Fibroblast of lung (primary cell): ENCODE measurements at places on chromosomes 5 and 9. TPM values are rescaled to one million over a fixed set of nuclear protein-coding genes. Genes with fewer than 3 reads are reported as not detected.

Gene MAMDC4
- total RNA-seq, result 3.3 and 4.6 TPM in 2 replicates

Gene MYO10
- 82.2 and 95.5 TPM in 2 replicates for total RNA-seq

Gene QRFP
- total RNA-seq, result not detected in 2 replicates

Gene CXCL14
- 0.17 and 0.26 TPM in 2 replicates for total RNA-seq

Gene ANKDD1B
- total RNA-seq, result 0.51 and 0.66 TPM in 2 replicates

Gene HRH2
- total RNA-seq, result not detected in 2 replicates

Gene ZFP2
- 1.5 and 2.8 TPM in 2 replicates for total RNA-seq

Gene PRR7
- 2.1 and 2.3 TPM in 2 replicates for total RNA-seq

Gene GAS1
- 7.4 and 15.2 TPM in 2 replicates for total RNA-seq

Gene SLC46A2
- total RNA-seq, result not detected in 2 replicates

Gene SCGB3A2
- not detected in 2 replicates for total RNA-seq

Gene RAD17
- 20.5 and 30.1 TPM in 2 replicates for total RNA-seq

Gene ADAMTSL1
- 11.6 and 27.9 TPM in 2 replicates for total RNA-seq

Gene ACER2
- 2.6 and 4.5 TPM in 2 replicates for total RNA-seq

GRCh38 chr9:128528445-128529160, 23.8 kb upstream of the SPTAN1 start:
- peak; percentile 64 for DNase-seq
- H3K27ac ChIP-seq, result no peak overlapping the region
- H3K27me3 ChIP-seq, result no peaks in the 10 kb centered on the region
- no peaks in the 10 kb centered on the region for H3K4me1 ChIP-seq
- H3K36me3 ChIP-seq, result peaks cover 2% of the 10 kb centered on the region
- H3K4me3 ChIP-seq, result no peak overlapping the region

- DNase-seq, result peak; percentile 88
- H3K27me3 ChIP-seq, result no peaks in the 10 kb centered on the region
- H3K4me1 ChIP-seq, result peaks cover 7% of the 10 kb centered on the region
- no peaks in the 10 kb centered on the region for H3K36me3 ChIP-seq
- peak overlapping the region; percentile 53 for H3K27ac ChIP-seq
These were observed 40.9 kb upstream of the FABP6 start for GRCh38 chr5:160188141-160189015.

- no peaks in the 10 kb centered on the region for H3K27me3 ChIP-seq
- DNase-seq, result no peak
- H3K27ac ChIP-seq, result peak overlapping the region; percentile 75
- peaks cover 2% of the 10 kb centered on the region for H3K36me3 ChIP-seq
- no peaks in the 10 kb centered on the region for H3K4me1 ChIP-seq
These were observed 696 bp downstream of the ZFP62 start for GRCh38 chr5:180860273-180860886.

DNA sequence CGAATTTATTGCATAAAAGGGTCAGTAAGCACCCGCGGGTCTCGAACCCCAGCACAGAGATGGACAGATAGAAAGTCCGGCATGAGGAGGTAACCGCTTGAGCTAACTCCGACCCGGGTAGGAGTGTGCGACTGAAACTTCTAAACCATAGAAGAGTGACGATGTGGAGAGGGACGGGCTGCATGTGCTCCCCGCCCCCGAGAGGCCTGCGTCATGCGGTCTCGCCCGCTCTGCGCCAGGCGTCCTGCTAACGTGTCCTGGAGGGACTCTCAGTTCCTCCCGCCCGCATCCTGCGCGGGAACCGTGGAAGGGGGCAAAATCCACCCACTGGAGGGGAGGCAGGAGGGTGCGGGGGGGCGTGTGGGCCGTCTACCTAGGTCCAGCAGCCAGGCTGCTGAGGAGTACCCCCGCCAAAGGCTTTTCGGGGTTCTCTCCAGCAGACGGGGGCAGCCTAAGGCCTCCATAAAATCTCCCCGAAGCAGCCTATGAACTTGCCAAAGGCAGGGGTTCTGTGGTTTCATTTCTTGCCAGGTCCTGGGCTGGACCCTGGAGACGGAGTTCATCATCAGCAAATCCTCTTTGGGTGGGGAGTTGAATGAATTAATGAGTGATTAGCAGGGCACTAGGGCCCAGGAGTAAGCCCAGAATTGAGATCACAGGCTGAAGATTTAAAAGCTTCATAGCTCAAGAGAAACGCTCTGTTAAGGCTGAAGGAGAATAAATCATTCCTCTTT, 51.9 kb downstream of the TGFBI start:
- H3K4me1 ChIP-seq, result peaks cover 2% of the 10 kb centered on the region
- peak; percentile 92 for DNase-seq
- H3K4me3 ChIP-seq, result peak overlapping the region; percentile 84
- H3K27me3 ChIP-seq, result no peaks in the 10 kb centered on the region
- H3K27ac ChIP-seq, result peak overlapping the region; percentile 56

DNA sequence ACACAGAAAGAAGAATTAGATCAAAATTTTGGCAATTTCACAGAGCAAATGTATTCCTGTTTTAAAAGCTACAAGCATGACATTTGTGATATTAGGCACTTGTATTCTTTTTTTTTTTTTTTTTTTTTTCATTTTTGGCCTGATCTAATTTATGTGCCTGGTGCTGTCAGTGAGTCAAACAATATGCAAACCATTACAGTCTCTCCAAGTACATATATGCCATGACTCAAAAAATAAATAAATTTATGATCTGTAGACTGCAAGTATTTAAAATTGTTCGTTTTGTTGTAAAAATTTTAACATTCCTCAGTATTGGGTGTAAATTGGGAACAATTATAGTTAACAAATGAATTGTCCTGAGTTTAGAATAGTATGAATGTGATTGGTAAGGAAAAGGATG, 51.4 kb downstream of the CDH9 start:
- no peak for DNase-seq
- H3K4me1 ChIP-seq, result no peaks in the 10 kb centered on the region
- H3K27me3 ChIP-seq, result no peaks in the 10 kb centered on the region
- no peaks in the 10 kb centered on the region for H3K36me3 ChIP-seq
- no peak overlapping the region for H3K27ac ChIP-seq

GRCh38 chr9:15329539-15330109, 22.6 kb upstream of the TTC39B start:
- H3K27me3 ChIP-seq, result no peaks in the 10 kb centered on the region
- no peaks in the 10 kb centered on the region for H3K36me3 ChIP-seq

- no peaks in the 10 kb centered on the region for H3K27me3 ChIP-seq
- peak; percentile 60 for DNase-seq
- H3K4me1 ChIP-seq, result no peaks in the 10 kb centered on the region
- no peak overlapping the region for H3K4me3 ChIP-seq
These were observed 14.4 kb upstream of the SCGB3A1 start for GRCh38 chr5:180605554-180606214.

GRCh38 chr5:117623042-117623805, 1048.6 kb upstream of the SEMA6A start:
- DNase-seq, result peak; percentile 25
- no peak overlapping the region for H3K27ac ChIP-seq
- no peaks in the 10 kb centered on the region for H3K27me3 ChIP-seq
- H3K4me3 ChIP-seq, result no peak overlapping the region
- no peaks in the 10 kb centered on the region for H3K4me1 ChIP-seq
- H3K36me3 ChIP-seq, result no peaks in the 10 kb centered on the region

DNA sequence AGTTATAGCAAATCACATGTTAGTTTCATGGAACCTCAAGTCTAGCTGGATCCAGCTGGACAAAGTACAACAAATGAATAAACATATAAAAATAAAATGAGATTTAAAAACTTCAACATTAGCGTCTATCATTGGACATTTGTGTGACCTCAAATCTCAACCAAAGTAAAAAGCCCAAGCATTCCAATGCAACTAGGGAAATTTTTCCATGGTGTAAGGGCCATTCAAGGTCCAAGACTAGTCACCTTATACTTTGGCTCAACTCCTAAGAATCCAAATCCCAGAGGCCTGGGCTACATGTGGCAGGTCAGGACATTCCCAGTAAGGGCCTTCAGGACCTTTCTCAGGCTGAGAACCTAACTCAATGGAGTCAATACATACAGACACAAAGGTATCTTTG, 137.4 kb upstream of the DMAC1 start:
- H3K27me3 ChIP-seq, result no peaks in the 10 kb centered on the region
- H3K36me3 ChIP-seq, result no peaks in the 10 kb centered on the region
- H3K27ac ChIP-seq, result no peak overlapping the region
- H3K4me1 ChIP-seq, result no peaks in the 10 kb centered on the region

DNA sequence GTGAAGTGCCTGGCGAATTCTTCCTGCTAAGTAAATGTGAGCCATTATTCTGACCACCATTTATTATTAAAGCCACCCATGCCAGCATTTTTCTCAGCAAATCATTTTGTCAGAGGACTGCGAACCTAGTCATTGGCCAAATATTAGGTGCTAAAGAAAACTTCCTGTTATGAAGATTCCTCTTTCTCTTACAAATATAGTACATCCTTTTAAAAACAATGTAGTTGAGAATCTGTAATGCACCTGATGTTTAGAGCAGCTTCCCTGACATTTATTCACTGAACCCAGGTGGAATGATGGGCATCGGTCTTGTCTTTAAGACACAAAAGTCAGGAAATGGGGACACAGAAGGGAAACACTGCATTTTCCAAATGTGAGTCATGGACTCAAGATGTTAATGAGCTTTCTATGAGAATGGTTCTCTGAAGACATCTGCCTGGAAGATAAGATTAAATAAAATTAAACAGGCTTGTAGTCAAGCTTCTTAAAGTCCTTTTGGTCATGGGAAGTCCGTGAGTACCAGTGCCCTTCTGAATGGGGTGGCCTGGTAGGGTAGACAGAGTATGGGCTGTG, 290.6 kb downstream of the FBXL7 start:
- H3K4me1 ChIP-seq, result no peaks in the 10 kb centered on the region
- H3K36me3 ChIP-seq, result no peaks in the 10 kb centered on the region
- no peaks in the 10 kb centered on the region for H3K27me3 ChIP-seq
- H3K27ac ChIP-seq, result no peak overlapping the region
- no peak for DNase-seq

DNA sequence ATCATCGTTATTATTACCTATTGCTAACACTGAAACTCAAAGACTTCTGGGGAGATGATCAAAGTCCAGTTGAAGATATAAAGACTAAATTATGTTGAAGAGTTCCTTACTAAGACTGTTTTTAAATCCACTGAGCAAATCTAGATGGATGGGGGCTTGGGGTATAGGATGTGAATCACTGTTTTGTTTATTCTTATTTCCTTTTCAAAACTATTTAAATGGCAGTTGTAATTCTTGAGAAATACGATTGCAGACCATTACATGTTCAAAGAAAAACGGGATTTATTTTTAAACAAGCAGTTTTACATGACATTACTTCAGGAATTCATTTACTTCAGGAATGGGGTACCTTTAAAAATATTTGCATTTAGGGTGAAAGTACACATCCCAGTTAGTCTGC, 4.3 kb downstream of the RASGRF2 start:
- no peaks in the 10 kb centered on the region for H3K36me3 ChIP-seq
- no peaks in the 10 kb centered on the region for H3K27me3 ChIP-seq
- peak overlapping the region; percentile 29 for H3K4me3 ChIP-seq
- peaks cover 23% of the 10 kb centered on the region for H3K4me1 ChIP-seq
- H3K27ac ChIP-seq, result peak overlapping the region; percentile 44

GRCh38 chr5:83711982-83712601, 8.6 kb downstream of the HAPLN1 start:
- no peak overlapping the region for H3K27ac ChIP-seq
- H3K4me3 ChIP-seq, result no peak overlapping the region
- H3K36me3 ChIP-seq, result no peaks in the 10 kb centered on the region
- DNase-seq, result peak; percentile 54
- H3K4me1 ChIP-seq, result no peaks in the 10 kb centered on the region

DNA sequence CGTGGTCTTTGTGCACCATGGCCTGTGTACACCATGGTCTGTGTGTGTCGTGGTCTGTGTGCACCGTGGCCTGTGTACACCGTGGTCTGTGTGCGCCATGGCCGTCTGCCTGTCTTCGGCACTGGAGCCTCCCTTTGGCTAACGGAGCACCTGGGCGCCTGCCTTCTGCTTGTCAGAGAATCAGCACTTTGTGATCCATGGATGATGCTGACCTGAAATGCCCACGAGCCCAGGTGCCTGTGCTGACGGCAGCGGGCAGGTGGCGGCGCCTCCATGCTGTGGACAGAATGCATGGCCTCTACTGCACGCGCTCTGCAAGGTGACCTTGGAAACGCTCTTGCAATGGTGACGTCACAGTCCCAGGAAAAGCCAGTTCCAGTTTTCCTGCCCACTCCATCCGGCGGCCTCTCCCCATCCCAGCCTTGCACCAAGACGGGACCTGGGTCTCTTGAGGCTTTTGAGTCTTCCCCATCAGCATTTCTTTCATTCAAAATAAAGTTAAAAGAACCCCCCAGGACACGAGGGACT, 14.6 kb downstream of the LCN9 start:
- H3K27me3 ChIP-seq, result no peaks in the 10 kb centered on the region
- no peaks in the 10 kb centered on the region for H3K36me3 ChIP-seq
- no peaks in the 10 kb centered on the region for H3K4me1 ChIP-seq
- DNase-seq, result no peak
- H3K27ac ChIP-seq, result no peak overlapping the region

DNA sequence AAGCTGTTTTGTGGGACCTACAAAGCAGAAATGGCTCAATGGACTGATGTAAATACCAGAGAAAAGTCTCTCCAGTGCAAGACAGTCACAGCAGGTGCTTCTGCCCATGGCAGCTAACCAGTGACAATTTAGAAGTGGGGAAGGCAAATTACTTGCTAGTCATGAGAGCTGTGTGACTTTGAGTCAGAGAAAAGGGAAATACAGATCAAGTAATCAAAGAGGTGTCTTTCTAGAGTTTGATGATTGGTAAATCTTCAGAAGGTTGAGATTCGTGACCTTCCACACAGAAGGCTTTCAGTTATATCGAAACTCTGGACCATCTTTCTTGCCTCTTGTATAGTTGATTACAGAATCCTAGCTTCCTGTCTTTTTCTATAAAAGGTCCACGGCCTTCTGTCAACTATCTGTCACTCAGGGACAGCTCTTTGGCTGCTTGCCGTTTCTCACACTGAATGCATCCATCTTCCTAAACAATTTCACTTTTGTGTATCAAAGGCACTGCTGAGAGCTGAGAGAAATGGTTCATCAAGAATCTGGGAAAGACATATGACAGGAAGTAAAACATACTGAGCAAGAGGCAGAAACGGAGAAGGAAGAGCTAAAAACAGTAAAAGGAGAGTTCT, 993.9 kb upstream of the ACO1 start:
- H3K27ac ChIP-seq, result no peak overlapping the region
- H3K4me3 ChIP-seq, result no peak overlapping the region
- H3K4me1 ChIP-seq, result no peaks in the 10 kb centered on the region
- H3K27me3 ChIP-seq, result no peaks in the 10 kb centered on the region
- DNase-seq, result no peak

DNA sequence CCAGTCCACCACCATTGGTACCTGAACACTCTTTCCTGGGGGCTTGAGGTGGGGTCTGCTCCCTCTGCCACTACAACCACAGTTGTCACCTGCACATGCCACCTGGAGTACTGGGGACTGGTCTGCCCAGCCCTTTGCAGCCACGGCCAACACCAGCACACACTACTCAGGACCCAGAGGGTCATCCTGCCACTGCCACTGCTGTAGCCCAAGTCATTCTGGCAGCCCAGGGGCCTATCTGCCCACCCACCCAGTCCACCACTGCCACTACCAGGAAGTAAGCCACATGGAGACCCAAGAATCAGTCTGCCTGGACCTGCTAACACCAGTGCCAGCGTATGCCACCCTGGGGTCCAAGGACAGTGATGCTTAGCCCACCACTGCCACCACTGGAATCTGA, 302.4 kb upstream of the TRPC7 start:
- no peaks in the 10 kb centered on the region for H3K36me3 ChIP-seq
- DNase-seq, result no peak
- H3K4me3 ChIP-seq, result no peak overlapping the region
- no peak overlapping the region for H3K27ac ChIP-seq
